ENCODE measurements at places on chromosomes 13 and 19.

DNA sequence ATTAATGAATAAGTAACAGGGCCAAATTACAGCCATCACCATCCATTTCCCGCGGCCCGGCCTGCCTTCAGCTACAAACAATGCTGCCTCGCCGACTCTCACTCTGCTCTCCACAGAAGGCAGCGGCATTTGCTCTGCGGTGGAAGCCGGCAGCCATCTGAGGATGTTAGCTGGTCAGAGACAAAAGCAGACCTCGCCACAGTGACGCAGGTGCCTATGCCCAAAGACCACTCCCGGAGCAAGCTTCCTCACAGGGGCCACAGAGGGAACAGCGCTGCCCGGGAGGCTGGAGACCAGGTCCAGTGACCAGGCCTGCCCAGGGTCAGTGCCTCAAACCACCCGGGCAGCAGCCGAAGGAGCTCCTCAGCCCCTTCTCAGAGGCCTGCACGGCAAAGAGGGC, 16.4 kb downstream of the PEPD start:
- no peak for DNase-seq

GRCh38 chr13:111251646-111252445, 68.6 kb upstream of the TEX29 start:
- no peak for DNase-seq

DNA sequence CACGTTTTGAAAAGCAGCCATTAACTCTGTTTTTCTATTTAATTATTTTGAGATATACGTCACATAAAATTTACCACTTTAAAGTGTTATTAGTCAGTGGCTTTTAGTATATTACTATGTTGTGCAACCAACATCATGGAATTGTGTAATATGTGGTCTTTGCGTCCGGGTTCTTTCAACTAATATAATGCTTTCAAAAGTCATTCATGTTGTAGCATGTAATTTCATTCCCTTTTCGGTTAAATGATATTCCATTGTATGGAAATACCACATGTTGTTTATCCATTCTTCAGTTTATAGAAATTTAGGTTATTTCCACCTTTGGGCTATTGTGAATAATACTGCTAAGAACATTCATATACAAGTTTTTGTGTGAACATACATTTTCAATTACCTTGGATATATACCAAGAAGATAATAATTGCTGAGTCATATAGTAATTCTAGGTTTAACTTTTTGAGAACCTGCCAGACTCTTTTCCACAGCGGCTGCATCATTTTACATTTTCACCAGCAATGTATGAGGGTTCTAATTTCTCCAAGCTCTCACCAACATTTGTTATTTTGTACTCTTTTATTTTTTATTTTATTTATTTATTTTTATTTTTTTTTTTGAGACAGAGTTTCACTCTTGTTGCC, 28.1 kb upstream of the CLDN10 start:
- DNase-seq = no peak

- no peak for DNase-seq
These were observed 5.5 kb downstream of the SIN3B start for GRCh38 chr19:16834747-16835146.

DNA sequence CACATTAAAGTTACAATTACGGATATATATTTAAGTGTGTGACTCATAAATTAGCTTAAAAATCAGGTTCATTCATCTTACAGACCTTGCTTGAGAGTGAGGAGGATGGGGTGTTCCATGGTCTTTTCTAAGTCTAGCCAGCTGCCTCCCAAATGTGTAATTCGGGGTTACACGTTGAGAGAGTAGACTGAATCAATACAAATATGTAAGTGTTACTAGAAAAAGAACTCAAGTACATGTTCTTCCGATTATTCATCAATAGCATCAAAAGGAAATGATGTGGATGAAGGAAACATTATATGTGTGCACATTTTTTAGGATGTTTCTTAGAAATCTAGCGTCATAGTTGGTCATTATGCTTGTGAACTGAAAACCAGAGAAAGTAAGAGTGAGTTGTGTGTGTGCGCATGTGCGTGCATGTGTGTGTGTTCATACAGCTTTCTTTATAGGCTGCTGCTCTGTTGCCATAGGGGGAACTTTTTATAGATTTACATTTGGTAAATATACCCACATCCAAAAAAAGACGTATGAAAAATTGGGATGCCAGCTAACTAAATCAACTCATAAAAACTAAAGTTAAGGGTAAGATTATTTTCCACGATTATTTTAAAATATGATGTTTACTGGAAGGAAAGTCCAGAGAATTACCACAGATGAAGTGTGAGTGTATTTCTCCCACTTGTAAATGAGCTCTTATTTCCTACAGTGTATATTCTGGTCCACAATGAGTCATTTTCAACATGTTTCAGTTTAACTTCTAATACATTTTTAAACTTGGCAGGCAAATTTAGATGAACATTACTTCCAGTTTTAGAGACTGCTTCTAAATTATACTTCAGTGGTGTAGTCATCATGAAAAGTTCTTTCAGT, 82.4 kb downstream of the PIBF1 start:
- DNase-seq = peak; percentile 60

DNA sequence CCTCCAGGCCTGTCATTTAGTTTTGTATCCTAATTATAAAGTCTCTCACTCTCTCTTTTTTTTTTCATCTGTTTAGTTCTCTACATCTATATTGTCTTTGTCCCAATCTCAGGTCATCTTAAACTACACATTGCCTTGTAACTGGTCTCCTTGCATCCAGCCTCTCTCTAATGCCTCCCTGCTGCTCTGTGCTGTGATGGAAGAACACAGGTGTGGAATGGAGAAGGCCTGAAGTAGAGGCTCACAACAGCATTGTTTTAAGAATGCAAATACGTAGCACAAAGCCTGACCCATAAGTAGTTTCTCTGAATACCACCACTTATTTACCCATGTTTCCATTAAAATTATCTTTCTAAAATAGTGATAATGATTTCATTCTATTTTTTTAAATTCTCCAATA, 108.8 kb upstream of the FRY start:
- DNase-seq = no peak

- no peak for DNase-seq
These were observed 10.1 kb upstream of the GTF2F1 start for GRCh38 chr19:6402837-6403608.

DNA sequence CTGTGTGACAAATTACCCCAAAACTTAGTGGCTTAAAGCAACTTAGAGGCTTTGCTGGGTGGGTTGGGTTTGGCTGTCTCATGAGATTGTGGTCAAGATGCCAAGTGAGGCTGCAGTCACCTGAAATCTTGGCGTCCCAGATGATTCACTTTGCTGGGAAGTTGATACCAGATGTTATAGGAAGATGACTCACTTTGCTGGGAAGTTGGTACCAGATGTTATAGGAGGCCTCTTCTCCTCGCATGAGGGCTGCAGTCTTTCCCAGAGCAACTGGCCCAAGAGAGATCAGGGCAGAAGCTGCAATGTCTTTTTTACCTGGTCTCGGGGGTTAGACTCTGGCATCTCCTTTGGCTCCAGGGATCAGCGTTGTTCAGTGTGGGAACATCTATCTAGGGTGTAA, 16.8 kb downstream of the TEX29 start:
- no peak for DNase-seq

- peak; percentile 10 for DNase-seq
These were observed 14.0 kb downstream of the DPP9 start for GRCh38 chr19:4709440-4710280.
